ENCODE measurements at places on chromosomes 5 and 9.

GRCh38 chr5:83848941-83849340 is 128.3 kb upstream of the HAPLN1 start:
- DNase-seq = no peak

DNA sequence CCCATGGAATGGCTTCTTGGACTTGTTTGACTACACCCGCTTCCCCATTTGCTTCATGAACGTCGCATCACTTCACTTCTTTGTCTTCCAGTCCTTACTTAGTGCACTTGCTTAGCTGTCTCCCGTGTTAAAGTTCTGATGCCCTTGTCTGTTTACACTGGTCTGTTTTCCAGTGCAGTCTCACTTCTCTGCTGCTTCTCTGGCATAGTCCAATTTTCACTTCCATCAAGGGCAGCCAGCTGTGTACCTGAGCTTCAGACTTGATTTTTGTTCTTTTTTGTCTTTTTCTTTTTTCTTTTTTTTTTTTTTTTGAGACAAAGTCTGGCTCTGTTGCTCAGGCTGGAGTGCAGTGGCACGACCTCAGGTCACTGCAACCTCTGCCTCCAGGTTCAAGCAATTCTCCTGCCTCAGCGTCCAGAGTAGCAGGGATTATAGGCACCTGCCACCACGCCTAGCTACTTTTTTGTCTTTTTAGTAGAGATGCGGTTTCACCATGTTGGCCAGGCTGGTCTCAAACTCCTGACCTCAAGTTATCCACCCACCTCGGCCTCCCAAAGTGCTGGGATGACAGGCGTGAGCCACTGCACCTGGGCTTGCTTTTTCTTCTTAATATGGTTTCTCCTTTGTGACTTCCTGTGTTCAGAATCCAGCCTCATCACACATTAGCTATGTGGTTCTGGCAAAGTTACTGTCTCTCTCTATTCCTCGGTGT is 75.4 kb downstream of the LRRC70 start:
- no peak for DNase-seq

GRCh38 chr5:154945695-154946301 is 4.9 kb downstream of the MRPL22 start:
- no peak for DNase-seq

- DNase-seq = no peak
These were observed 121.7 kb downstream of the GIN1 start for GRCh38 chr5:102998224-102998623.

- no peak for DNase-seq
These were observed 229.3 kb downstream of the RFX3 start for GRCh38 chr9:3296536-3296935.

DNA sequence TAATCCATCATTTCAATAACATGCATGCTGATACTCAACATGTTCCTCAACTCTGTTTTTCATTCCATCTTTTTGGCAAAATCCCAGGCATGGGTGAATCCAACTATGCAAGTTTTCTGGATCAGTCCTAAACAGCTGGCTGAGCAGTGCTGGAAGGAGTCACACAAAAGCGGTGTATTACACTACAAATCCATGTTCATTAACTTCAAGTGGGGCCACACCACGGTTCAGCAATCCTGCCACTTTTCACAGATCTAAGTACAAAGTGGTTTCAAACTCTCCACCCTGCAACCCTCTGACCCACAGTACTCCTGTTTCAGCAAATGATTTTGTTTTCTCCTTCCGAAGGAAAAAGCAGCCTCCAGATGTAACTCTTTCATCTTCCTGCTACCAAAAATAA is 222.5 kb downstream of the EPB41L4A start:
- DNase-seq = no peak
